ENCODE measurements at places on chromosomes 3 and 15. TPM values are rescaled to one million over a fixed set of nuclear protein-coding genes. Genes with fewer than 3 reads are reported as not detected.

GRCh38 chr3:184335291-184335660, 2.1 kb upstream of the FAM131A start:
- DNase-seq, result no peak

DNA sequence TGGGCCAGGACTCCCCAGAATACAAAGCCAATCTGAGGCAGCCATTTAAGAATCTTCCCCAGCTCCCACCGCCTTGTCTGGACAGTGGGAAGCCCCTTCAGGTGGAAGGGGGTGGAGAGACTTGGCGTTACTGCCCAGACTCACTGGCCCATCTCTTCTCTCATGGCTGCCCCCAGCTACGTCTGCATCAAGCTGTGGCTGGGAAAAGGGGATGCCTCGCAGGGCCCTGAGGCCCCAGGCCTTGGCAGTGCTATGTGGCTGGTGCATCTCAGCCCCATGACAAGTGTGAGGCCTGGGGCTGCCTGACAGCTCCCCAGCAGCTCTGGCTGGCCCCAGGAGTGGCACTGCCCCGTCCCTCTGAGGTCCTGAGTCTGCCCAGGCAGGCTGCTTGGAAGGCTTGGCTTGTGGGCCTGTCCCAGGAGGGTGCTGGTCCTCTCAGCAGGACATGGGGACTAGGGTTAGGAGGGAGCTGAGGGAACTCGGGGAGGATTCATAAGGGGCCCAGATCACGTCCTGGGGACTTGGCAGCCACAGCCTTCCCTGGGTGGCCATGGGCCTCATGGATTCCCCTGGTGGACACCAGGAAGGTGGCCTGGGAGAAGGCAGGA, 20.2 kb upstream of the SLC41A3 start:
- no peak for DNase-seq

DNA sequence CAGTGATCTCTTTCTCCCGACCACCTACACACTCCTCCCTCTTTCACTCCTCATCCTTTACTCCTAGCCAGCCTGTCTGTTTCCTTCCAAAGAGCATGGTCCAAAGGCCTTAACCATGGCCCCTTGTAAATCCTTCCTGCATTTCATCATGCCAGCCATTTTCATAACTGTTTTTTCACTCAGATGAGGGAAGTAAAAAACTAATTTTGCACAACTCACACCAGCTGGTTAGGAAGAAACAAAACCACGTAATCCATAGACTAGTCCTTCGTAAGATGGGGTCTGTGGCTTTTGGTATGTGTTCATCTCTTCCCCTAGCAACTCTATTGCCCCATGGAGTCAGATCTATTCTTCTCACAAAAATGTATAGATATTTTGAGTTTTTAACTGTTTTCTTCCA, 187.8 kb downstream of the SHOX2 start:
- DNase-seq, result no peak

- no peak for DNase-seq
Measured at GRCh38 chr15:94286583-94286982, 55.2 kb downstream of the MCTP2 start.

GRCh38 chr15:34987609-34988026, 469 bp downstream of the ZNF770 start:
- no peak for DNase-seq

DNA sequence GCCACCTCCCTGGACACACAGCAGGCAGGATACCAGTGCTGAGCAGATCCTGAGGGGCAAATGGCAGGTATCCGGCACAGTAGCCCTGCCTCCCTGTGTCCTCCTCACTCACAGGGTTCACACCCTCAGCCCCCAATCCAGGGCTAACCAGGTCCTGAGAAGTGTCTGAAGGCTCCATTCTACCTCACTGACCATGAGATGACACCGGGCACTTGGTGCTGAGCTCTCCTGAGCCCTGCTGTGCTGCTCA, 115.4 kb upstream of the ATP2B2 start:
- no peak for DNase-seq

GRCh38 chr3:34183114-34183513, 384.7 kb downstream of the PDCD6IP start:
- DNase-seq, result no peak

GRCh38 chr3:165466856-165467255, 270.7 kb upstream of the SLITRK3 start:
- no peak for DNase-seq

GRCh38 chr3:151592287-151592686, 131.4 kb upstream of the IGSF10 start:
- no peak for DNase-seq

The SLC35G2 gene
- polyA plus RNA-seq, result 5.5 TPM

The STRA6 gene
- 10.9 TPM for polyA plus RNA-seq

The SERINC4 gene
- polyA plus RNA-seq, result not detected

The LDHAL6B gene
- not detected for polyA plus RNA-seq

The GPR149 gene
- polyA plus RNA-seq, result not detected

The EFHB gene
- 0.29 TPM for polyA plus RNA-seq

The GPR62 gene
- not detected for polyA plus RNA-seq
